Non-pigmented ciliary epithelial cell (primary cell): ENCODE measurements at places on chromosomes 1 and 21.

GRCh38 chr1:219325368-219325742, 151.7 kb downstream of the LYPLAL1 start:
- no peak for DNase-seq

DNA sequence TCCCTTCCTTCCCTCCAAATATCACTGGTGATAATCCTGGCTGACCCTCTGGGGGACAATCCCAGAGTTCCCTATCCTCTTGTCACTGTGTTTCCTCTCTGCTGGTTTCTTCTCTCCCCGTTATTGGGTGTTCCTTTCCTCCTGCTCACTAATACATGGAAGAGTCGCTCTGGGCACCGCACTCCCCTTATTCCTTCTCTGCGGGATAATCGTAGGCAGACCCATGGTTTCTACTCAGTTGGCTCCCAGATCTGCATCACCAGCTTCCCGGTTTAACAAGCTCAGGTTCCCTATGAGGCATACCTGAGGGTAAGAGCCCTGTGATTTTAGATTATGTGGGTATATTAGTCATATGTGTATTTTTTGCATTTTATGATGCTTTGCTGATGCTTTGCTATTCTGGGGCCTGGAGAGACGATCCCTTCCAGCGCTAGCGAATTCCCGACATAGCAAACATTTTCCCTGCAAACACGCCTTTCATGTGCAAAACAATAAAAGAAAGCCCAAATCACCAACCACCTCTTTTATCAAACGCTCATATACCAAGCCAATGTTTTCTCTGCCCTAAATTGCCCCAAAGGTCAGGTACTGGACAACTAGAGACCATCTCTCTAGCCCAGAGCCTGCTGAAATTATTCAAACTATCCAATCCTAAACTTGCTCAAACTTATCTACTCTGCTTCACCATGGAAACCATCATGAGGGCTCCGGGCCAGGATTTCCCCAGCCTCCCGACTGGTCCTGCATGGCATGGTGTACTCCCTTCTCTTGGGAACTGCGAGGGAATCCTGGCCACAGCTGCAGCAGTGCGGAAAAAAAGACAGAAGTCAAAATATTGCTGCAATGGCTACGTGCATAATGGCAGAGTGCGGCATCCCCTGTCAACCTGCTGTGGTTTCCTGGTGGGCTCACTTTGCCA, 84.2 kb downstream of the PCP4 start:
- DNase-seq = no peak

DNA sequence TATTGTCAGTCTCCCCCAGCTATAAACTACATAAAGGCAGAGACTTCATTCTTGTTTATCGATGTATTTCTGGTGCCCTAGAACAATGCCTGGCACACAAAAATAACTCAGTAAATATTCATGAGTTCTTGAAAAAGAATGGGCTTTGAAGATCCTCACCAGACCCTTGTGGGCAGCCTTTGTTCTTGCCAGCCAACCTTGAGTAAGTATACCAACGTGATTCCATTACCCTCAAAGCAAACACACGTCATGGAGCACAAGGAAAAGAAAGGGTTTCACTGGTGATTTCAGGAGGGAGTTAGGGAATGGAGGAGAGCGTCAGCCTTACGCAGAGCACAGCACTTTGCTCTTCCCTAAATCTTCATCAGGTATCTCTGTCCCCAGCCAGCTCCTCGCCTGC, 29.4 kb downstream of the NMNAT2 start:
- DNase-seq = no peak

GRCh38 chr1:203672346-203672745, 45.7 kb downstream of the ATP2B4 start:
- no peak for DNase-seq

DNA sequence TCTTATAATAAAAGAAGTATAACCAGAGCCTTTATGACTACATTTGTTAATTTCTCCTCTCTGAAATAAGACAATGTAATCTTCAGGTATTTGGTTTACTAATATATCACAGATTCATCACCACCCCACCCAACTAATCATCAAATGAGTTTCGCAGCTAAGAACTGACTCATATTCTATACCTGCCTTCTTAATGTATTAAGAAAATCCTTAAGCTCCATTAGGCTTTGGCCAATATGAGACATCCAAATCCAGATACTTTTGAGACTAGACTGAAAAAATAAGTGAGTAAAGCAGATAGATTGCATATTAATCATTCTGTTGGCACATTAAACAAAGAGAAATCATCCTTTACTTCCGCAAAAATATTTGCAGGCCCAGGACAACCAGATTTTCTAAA, 18.7 kb upstream of the FMO2 start:
- no peak for DNase-seq

DNA sequence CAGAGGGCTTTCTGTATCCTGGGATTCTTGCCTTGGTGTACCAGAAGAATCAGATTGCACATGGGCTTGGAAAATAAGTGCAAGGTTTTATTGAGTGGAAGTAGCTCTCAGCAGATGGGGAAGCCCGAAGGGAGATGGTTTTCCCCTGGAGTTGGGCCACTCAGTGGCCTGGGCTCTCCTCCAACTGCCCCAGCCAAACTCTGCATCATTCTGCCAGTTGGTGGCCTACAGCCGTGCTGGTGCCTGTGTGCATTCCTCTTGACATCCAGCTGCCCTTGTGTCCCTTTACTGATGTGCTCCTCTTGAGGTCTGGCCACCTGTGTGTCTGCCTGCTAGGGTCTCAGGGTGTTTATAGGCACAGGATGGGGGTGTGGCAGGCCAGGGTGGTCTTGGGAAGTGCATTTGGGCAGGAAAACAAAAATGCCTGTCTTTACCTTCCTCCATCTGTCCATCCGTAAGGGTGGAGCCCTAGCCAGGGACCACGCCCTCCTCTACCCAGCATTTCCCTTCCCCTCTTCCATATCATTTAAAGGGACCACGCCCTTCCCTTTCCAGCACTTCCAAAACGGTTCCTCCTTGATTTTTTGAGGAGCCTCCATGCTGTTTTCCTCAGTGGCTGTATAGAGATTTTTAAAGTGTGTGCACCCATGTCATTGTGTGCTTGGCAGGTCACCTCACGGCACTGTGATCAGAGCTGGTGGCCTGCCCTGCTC, 18.9 kb downstream of the SNAP47 start:
- no peak for DNase-seq

GRCh38 chr1:31327381-31327780, 30.5 kb downstream of the ZCCHC17 start:
- DNase-seq = no peak

- no peak for DNase-seq
These were observed 424.7 kb upstream of the ADGRL2 start for GRCh38 chr1:81375884-81376548.

DNA sequence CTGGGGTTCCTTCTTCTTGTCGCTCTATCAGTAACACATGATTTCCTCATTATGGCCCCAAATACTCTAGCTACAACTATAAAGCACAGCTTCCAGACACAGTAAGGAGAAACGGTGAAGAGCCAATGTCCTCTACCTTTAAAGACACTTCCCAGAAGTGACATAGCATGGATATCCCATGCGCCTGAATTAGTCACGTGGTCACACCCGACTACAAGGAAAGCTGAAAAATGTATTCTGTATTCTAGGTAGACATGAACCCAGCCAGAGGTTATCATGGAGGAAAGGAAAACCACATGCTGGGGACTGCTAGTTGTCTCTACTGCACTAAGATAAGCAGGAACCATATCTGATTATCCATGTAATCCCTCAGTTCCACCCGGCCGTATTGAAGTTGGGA, 244.3 kb downstream of the LMX1A start:
- DNase-seq = no peak

DNA sequence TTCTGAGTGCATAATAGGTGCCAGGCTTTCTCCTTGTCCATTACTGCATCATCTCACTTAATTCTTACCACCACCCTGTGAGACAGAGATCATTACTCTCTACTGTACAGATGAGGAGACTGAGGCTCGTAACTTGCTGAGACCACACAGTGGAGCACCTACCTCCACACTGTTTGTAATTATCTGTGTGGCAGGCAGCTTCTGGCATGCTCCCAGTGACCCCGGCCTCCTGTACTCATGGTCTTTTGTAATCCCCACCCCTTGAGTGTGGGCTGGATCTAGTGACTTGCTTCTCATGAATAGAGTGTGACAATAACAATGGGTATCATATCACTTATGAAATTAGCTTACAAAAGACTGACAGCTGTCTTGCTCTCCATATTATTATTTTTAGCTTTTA, 407.3 kb downstream of the MATN1 start:
- DNase-seq = no peak

DNA sequence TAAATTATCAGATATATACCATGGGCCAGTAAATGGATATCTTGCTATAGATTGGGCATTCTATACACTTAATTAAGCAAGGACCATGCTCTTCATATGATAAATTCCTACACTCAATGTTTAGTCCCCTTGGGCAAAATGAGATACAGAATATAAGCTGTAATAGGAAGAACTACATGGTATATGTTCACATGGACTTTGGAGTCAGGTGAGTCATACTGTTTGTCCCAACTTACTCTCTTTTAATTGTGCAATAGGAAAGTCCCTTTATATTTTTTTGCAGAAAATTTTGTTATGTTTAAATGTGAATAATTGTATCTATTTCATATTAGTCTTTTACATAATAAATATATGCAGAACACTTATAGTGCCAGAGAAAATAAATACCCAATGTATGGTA, 820.2 kb upstream of the ADAMTS5 start:
- no peak for DNase-seq

DNA sequence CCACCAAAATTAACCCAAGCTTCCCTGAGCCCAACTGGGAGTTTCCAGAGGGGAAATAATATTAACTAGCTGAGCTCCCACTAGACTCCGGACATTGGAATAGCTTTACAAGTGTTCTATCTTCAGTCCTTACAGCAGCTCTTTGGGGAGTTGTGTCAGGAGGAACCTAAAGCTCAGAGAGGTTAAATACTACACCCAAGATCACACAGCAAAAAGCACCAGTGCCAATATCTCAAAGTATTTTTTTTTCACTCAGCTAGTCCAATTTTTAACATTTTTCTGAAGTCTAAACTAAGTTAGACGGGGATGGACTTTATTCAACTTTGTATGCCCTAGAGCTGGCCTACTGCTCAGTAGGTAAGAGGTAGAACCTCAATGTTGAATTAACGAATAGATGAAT, 82.5 kb downstream of the ATP1A1 start:
- no peak for DNase-seq
